ENCODE measurements at places on chromosomes 2 and 18. TPM values are rescaled to one million over a fixed set of nuclear protein-coding genes. Genes with fewer than 3 reads are reported as not detected.

Gene CFC1
- not detected for total RNA-seq

Gene KCNJ3
- not detected for total RNA-seq

Gene RGPD3
- not detected for total RNA-seq

Gene FBXO48
- total RNA-seq, result 1.2 TPM
